T-cell (primary cell): ENCODE measurements at places on chromosomes 11 and 22.

- DNase-seq: no peak
Observed at GRCh38 chr22:36589856-36590255, 60.9 kb upstream of the EIF3D start.

DNA sequence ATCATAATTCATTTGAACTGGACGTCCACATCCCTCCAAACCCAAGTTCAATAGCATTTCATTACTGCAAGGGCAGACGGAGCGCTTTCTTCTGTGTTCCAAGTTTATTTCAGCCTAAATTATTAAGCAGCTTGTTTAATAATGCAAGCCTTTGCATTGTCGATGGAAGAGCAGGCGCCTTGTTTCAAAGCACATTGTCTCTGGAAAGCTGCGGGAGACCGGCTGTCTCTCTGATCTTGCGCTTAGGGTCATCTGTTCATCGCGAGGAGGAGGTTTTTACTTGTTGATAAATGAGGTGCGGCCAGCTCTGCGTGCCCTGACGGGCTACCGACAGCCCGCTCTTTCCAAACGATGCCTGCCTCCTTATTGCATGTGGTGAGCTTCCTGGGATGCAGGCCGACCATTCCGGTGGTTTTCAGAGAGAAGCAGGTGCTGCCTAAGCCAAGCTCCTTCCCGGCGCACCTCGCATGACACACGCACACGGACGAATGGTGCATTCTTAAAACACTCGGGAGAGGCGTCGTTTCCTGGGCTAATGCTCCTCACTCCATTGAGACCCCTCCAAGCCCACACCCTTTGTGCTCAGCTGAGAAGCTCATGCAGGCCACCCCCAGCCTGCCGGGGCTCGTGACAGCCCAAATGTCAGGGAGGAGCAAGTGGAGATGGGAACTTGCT, 456.9 kb downstream of the BRD1 start:
- DNase-seq: no peak

- DNase-seq: no peak
Observed at GRCh38 chr11:62719302-62719978, 7.8 kb downstream of the HNRNPUL2 start.

GRCh38 chr22:46242076-46242475, 8.0 kb downstream of the CDPF1 start:
- no peak for DNase-seq

GRCh38 chr11:35165030-35165422, 26.1 kb downstream of the CD44 start:
- no peak for DNase-seq

DNA sequence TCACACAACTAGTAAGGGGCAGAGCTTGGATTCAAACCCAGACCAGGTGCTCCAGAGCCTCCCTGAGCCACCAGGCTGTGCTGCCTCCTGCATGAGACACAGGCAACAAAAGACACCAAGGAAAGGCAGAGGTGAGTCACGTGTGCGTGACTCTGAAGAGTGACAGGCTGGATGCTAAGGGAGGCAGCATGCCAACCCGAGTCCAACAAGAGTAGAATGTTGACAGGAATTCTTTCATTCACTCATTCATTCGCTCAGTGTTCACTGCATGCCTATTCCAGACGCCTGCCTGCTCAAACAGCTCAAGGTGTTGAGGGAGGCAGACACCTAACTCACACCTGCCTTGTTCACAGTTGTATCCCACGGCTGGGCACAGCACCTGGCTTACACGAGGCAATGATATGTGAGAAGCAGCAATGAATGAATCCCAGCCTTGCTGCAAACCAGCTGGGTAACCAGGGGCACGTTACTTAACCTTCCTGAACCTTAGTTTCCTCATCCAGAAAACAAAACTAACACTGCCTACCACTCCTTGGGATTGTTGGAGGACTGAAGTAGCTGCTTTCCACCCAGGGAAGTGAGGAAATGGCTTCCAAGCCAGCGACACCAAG, 73.8 kb upstream of the ARFGAP3 start:
- DNase-seq: no peak
